ENCODE measurements at places on chromosomes 1 and 21.

GRCh38 chr1:5110508-5110907, 456.1 kb downstream of the AJAP1 start:
- no peak for DNase-seq

DNA sequence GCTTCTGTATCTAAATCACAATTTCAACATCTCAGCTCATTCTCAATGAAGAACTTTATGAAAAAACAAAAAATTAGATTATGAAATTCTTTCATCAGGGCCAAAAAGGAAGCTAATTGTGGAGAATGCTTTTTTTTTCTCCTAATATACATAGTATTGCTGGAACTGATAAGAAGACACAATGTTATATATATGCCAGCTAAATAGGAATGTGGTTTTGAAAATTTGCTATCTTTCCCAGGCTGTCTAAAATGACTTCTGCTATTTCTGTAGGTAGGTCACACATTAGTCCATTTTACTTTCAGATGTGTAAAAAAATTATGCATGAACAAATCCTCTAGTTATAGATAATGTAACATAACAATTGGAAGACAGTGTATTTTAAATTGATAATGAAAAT, 732.9 kb downstream of the RWDD3 start:
- no peak for DNase-seq

- no peak for DNase-seq
Measured at GRCh38 chr1:172219966-172220365, 200.5 kb upstream of the C1orf105 start.

DNA sequence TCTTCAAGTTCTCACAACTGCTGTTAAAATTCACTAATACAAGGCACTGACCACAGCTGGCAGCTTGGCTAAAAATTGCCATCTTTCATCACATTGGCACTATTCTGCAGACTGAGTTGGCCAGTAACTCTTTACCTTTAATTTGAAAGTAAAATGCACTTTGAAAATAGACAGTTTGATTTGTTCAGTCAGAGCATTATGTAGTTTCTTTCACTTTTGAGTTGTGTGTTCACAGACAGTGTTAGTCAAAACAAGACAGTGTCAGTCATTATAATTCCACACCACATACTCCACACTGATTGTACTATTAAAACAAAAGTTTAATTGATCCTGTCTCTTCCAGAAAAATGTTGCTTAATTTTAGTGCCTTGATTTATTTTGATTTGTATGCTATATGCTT, 160.7 kb downstream of the SDCCAG8 start:
- no peak for DNase-seq

DNA sequence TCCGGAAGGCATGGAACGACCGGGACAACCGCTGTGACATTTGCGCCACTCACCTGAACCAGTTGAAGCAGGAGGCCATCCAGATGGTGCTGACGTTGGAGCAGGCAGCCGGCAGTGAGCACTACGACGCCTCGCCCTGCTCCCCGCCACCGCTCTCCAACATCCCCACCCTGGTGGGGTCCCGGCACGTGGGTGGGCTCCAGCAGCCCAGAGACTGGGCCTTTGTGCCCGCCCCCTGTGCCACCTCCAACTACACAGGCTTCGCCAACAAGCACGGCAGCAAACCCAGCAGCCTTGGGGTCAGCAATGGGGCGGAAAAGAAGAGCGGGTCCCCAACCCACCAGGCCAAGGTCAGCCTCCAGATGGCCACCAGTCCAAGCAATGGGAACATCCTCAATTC, 212.1 kb downstream of the KIF26B start:
- no peak for DNase-seq

DNA sequence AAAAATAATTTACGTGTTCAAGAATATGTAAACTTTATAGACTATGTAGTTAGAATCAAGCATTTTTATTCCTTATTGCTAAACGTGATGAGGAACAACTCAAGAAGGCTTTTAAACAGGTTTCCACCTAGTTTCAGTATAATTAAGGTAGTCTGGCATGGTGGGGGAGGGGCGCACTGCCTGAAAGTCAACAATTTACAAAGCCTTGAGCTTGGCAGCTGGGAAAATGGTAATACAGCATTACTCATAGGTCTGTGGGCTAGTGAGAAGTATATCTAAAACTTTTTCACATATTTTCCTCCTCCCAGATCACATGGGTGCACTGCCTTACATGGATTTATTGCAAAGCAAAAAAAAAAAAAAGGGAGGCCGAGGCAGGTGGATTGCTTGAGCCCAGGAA, 75.2 kb downstream of the EVI5 start:
- DNase-seq: no peak

DNA sequence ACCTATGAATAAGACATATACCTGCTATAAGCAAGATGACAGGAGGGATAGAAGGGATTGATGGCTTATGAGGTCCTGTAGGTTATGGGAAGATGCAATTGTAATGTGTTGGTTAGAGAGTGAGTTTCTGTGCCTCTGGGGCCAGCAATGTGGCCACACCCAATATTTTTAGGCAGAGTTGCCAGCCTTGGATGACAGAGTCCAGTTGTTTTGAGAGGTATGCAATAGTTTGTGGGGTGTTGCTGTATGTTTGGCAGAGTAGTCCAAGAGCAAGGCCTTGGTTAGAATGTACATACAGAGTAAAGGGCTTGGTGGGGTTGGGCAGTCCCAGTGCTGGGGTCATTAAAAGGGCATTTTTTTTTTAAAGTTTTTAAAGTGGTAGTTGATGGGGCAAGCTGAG, 36.6 kb upstream of the PLA2G5 start:
- DNase-seq: no peak

DNA sequence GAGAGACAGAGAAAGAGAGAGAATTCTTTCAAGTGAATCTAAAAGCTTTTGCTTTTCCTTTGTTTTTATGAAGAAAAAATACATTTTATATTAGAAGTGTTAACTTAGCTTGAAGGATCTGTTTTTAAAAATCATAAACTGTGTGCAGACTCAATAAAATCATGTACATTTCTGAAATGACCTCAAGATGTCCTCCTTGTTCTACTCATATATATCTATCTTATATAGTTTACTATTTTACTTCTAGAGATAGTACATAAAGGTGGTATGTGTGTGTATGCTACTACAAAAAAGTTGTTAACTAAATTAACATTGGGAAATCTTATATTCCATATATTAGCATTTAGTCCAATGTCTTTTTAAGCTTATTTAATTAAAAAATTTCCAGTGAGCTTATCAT, 117.6 kb downstream of the PTPRC start:
- no peak for DNase-seq

GRCh38 chr1:113701429-113701828, 57.9 kb downstream of the PHTF1 start:
- no peak for DNase-seq

DNA sequence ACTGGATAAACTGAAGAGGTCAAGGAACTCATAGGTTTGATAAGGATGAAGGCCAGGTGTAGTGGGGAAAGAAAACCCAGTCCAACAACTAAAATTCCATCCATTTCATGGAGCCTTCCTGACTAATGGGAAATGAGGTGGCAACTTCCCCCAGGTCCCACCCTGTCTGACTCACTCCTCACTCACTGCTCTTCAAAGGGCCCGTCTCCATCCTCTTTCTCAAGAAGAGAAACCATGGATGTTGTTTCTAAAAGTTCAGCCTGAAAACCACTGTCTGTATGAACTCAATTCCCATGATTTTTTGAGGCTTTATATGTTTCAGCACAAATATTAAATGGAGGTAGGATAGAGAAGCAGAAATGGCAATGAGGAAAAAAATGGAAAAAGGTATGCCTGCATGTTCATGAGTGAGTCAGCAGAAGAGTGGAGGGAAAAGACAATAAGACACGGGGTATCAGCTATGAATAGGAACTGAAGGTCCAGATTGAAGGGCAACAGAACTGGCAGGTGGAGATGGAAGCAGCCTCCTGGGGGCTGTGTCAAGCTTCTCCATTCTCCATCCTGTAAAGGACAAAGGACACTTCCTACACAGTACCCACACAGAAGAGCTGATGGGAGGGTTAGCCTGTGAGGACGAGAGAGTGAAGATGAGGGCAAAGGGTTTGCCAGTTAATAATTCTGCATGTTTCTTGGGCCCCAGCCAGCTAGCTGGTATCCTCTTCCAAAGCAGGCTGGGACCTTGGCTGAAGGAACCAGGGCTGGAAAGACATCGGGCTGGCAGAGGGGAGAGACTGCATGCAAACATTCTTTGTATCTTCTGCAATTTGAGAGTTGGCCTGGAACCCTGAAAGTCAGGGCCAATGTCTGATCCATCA, 5.5 kb upstream of the ELOVL1 start:
- no peak for DNase-seq

DNA sequence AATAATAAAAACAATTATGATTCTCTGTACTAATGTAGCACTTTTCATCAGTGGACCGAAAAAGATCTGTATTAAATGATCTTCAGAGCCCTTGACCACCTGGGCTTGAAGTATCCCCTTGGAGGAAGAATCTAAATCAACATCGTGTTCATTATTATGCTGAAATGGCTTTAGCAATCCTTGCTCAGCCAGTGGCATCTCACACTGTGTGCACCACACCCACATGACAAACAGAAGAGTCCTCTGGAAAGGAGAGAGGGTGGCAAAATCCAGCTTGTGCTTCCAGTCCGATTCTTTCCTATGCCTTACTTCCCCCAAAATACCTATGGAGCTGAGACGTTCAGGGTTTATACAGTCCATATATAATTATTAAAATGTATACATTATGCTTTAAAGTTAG, 318.5 kb upstream of the RUNX1 start:
- DNase-seq: no peak

DNA sequence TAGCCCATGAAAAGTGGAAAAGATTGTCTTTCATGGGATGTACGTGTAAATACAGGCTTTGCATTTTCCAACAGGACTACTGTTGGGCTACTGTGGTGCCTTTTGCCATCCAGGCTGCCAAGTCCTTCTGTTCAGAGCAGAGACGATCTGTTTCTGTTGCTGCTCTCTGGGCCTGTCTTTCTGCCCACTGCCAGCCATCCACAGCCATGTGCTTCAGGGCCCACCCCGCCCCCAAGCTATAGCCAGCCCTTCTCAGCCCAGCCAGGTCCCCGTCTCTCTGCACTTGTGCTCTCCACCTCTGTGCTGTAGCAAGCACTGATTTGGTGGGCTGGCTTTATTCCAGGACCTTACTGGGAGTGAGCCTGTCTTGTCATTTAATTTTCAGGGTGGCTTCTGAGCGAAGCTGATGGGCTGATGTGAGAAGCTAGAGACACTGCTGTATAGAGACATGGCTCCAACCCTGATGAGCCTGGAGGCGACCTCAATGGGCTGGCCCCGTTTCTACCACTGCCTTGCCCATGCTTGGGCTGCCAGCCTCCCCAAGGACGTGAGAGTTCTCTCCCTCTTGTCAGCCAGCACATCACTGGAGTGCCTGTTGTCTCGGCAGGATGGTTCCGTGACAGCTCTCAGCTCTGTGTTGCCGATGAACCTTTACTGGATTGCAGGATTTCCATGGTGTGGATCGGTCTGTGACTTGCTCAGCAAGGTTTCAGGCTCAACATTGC, 137.8 kb downstream of the PEX14 start:
- DNase-seq: no peak

DNA sequence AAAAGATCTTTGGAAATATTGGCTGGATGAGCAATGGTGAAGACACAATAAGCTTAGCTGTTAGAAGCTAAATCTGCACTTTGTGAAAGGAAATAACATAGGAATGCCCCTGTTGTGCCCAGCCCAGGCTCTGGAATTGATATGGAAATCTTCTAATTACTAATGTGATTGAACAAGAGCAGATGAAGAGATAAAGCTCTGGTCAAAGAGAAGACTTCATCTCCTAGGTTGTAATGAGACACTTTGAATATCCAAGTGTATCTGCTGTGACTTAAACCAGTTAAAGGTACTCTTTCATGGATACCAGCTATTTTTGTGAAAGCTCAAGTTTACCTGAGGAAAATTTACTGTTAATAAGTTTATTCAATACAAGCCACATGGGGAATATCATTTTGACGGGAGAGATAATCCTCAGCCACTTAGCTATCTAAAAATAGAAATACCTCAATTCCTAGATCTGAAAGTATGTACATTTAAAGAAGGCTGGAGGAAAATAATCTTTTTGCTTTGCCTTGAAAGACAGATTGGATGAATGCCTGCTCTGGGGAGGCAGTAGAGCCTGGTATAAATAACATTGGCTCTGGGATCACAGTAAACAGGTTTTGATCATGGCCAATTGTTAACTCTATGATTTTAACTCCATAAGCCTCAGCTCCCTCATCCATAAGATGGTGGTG, 494.0 kb upstream of the B3GALT2 start:
- DNase-seq: no peak

DNA sequence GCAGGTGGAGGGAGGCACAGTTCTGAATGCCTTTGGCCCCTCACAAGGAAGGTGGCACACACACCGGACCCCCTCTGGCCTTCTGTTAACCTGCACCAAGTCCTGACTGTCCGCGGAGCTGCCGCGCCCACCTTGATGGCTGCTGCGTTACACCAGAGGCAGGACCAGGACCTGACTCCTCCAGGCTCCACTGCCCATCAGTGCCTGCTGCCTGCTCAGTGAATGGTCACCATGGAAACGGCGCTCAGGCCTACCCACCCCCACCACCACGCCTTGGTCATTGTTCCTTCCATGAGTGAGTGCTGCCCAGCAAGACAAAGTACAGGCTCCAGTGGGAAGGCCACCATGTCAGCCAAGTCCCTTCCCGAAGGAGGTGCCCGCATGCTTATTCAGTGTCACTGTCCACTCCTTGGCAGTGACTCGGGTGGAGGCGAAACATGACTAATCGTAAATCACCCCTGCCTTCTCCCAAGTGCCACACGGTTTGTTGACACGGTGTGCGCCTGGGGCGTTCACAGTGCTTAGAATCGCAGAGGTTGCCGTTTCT, 57.3 kb downstream of the SLC37A1 start:
- no peak for DNase-seq

- no peak for DNase-seq
Measured at GRCh38 chr1:36133484-36133883, 8.5 kb upstream of the COL8A2 start.
